Stimulated activated naive CD8-positive, alpha-beta T cell treated with anti-CD3 and anti-CD28 coated beads, Interleukin-15, amount 100 ng/mL, for 72 hours (primary cell): ENCODE measurements at places on chromosomes 1 and 21.

DNA sequence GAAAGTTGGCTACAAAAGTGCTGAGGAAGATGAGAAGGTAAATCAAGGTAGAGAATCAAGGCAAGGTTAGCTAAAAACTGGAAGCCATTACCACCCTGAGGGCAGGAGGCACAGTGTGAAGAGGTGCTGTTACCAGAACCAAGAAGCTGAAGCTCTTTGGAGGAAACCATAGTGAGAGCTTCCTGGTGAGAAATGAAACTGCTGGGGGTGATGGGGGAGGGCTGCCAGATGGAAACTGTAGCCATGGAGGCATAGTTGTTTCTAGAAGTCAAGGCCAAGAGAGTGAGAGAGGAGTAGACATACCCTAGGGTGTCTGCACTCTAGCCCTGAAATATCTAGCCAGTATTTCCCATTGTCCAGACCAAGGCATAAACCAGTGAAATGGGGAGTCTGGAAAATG, 28.7 kb downstream of the IFI44 start:
- DNase-seq: peak; percentile 21

- peak; percentile 53 for DNase-seq
These were observed 5.1 kb upstream of the CLEC20A start for GRCh38 chr1:178501705-178502329.

GRCh38 chr1:7640920-7641585, 130.0 kb upstream of the VAMP3 start:
- DNase-seq: no peak

- no peak for DNase-seq
These were observed 98.8 kb downstream of the CHD1L start for GRCh38 chr1:147341246-147341645.
